ENCODE measurements at places on chromosomes 2 and 18.

- no peak for DNase-seq
Observed at GRCh38 chr18:58983260-58984155, 118.8 kb downstream of the ZNF532 start.

GRCh38 chr2:128285329-128285931 is 33.2 kb downstream of the HS6ST1 start:
- no peak for DNase-seq

- DNase-seq = no peak
Observed at GRCh38 chr2:235668782-235669181, 174.9 kb downstream of the AGAP1 start.

- no peak for DNase-seq
Observed at GRCh38 chr2:192070099-192070498, 124.6 kb downstream of the TMEFF2 start.

DNA sequence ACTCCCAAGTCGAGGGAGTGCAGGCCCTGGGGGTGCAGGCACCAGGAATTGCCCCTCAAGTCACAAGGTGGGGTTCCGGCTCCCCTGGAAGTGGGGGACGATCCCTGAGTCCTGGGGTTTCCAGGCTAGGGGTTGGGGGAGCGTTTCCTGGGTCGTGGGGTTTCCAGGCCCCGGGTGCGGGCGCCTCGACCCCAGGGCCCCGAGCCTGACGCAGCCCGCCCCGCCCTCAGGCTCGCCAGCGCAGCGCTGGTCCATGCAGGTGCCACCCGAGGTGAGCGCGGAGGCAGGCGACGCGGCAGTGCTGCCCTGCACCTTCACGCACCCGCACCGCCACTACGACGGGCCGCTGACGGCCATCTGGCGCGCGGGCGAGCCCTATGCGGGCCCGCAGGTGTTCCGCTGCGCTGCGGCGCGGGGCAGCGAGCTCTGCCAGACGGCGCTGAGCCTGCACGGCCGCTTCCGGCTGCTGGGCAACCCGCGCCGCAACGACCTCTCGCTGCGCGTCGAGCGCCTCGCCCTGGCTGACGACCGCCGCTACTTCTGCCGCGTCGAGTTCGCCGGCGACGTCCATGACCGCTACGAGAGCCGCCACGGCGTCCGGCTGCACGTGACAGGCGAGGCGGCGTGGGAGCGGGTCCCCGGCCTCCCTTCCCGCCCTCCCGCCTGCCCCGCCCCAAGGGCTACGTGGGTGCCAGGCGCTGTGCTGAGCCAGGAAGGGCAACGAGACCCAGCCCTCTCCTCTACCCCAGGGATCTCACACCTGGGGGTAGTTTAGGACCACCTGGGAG is 12.0 kb downstream of the SIGLEC15 start:
- DNase-seq = peak; percentile 78

- no peak for DNase-seq
Observed at GRCh38 chr2:72008608-72009007, 139.1 kb downstream of the CYP26B1 start.

DNA sequence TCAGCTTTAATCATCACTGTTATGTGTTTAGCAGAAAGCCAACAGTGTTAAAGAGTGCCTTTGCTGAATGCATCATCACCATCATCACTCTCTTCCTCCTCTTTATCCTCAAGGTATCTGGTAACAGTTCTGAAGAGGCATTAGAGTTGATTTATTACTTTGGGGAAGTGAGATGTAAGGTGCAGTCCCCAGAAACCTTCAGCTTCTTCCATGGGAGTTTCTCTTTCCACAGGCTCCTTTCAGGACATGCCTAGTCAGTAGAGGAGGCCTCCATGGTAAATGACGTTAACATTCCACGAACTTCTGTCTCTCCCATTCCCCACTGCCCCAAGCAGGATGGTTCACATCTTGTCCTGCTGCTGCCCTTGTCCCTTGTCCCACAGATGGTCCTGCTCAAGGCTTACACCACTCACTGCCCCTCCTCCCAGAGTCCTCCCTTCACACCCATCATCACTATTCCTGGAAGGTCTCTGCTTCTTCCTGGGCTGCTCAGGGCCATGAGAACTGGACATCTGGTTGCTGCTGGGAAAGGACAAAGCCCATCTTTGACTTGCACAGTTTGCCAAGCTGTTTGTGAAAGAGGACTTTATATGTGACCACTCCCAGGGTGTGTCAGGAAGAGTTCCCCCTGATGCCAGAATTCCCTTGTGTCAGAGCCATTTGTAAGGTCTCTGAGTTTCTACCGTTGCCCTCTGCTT is 5.3 kb upstream of the REG1A start:
- DNase-seq = no peak

DNA sequence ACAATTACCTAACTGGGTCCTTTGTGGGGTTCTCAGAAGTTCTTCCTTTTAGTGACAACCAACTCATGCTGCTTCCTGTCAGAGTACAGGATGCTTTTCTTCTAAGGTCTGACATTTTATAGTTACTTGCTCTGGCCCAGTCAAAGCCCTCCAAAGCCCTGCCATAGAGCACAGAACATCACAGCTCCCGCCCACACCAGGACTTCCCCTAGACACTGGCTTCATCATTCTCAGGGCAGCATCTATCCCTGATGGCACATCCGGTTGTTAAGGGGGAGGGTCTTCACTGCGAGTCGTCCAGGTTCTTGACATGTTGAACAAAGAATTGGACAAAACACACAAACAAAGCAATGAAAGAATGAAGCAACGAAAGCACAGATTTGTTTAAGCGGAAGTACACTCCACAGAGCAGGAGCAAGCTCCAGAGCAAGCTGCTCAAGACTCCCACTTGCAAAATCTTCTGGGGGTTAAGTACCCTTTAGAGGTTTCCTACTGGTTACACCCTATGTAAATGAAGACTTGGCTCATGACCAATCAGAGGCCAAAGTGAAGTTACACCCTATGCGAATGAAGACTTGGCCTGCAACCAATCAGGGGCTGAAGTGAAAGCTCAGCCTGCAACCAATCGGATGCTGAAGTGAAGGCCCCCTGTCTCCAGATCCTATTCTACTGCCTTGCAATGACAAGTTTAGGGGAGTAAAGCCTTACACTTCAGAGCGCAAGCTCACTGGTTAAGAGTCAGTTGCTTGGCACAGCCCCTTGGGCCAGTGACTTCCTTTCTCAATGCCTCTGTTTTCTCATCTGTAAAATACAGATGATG is 79.0 kb downstream of the HDAC4 start:
- no peak for DNase-seq

DNA sequence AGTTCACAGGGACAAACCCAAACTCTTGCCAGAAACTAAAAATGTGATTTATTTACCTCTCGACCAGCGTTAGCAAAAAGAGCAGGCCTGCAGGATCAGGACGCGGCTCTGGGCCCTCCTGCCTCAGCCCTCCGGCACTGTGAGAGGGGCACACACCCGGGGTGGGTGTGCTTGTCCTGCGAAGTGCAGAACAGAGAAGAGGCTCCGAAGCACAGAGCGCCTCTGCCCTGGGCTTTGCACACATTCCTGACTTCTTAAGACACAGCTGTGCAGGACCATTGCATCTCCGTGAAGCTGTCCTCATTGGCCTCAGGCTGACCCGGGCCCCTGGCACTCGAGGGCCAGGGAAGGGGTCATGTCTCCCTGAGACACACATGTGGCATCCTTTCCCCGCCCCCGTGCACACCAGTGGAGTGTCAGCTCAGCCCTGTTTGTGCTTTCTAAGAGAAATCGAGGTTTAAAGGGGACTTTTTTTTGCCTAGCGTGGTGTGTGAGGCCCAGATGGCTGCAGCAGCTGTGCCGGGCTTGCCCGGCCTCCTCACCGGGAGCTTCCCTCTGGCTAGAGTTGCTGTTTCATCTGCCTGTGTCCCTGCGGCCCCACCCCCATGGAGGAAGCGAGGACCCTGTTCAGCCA is 9.9 kb upstream of the NFATC1 start:
- DNase-seq = no peak

GRCh38 chr18:79797518-79798345 is at the start of gene KCNG2:
TSS of gene KCNG2 (plus strand) at chr18:79797938. CDS start at chr18:79863668, 65,730 bp downstream.
- DNase-seq = peak; percentile 80

- DNase-seq = no peak
Observed at GRCh38 chr2:160427629-160428404, 65.8 kb downstream of the RBMS1 start.

DNA sequence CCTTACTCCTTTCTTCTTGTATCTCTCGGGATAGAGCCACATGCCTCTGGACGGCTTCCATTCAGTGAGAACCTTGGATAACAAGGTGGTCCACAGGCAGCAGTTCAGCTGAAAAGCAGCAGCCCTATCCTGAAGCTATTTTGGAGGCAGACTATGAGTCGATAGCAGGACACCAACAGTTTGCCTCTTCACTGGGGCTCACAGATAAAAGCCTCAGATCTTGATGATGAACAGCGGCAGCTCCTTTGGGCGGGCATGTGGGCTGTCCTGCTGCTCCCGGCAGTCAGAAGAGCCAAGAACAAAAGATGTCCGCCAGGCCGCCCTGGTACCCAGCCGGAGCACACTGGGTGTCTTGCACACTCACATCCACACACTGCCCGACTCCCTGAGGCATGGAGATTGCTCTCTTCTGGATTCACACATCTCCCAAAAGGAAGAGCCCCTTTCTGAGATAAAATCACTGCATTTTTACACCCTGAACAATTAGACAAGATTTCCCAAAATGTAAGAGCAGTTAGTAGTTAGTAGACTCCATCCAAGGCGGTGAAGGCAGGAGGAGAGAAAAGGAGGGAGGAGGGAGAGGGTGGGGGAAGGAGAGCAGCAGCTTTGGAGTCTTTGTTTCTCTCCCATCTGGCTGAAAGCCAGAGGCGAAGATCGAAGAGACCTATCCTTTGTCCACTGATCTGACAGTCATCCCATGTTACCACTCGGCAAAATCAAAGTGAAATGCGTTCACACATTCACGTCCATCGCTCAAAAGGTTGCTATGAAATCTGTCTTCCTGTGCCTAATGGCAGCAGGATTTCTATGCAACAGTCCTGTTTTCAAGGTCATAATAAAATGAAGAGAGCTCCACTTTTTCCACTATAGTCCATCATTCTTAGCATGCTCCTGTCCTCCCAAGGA is 90.1 kb upstream of the KLF7 start:
- DNase-seq = no peak

DNA sequence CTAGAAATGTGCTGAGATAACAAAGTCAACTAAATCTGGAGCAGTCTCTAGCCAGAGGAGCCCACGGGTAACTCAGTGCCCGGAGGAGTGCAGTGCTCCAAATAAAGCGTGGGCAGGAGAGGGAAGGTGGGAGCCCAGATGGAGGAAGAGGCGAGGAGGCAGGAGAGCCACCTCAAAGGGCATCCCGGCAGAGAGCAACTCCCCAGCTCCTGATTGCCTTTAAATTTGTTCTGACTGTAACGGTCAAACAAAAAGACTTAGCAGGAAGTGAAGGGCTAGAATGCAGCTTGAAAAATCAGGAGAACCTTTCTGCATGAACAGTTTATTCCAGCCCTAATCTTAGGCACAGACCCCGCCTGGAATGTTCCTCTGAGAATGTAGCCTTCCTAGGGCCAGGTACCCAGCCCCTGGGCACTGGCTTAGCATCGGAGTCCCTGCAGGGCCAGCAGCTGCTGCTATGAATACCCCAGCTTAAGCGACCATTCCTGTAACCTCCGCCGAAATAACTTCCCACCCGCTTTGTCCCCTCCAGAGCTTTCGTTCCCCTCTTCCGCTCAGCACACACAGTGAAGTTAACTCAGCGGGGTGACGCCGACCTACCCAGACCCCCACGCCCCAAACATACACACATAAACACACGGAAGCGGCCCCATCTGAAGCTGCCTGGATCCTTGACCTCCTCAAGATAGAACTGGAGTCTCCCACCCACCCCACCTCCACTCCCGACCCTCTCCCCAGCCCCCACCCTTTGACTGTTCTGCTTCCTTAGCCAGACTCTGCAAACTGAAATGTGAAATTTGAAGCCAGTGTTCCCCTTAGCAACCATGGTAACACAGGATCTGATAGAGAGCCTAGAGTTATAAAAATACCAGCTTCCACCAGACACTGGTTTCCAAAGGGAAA is 123.2 kb downstream of the SMAD7 start:
- DNase-seq = peak; percentile 66

DNA sequence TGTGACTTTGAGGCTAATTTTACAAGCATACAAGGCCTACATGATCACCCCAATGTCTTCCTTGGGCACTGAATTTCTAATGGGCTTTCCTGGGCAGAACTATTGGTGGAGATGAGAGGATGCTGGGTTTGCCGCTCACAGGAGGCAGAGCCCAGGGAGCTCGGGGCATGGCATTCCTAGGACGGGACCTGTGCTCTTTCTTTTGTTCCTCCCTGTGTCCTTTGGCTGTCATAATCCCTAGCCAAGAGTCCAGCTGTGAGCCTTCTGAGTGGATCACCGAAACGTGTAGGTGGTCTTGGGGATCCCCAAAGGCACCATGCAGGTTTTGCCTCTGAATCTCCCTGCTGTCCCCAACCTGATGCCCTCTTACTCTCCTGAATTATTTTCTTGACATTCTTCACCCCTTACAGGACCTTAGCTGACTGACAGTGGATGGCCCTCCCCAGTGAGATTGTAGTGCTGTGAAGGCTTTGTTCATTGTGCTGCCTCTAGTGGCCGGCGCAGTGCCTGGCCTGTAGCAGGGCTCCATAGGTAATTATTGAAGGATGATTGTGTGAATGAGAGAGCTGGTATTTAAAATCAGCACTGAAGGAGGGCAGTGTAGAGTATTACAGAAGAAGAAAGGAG is 221.9 kb downstream of the ZNF407 start:
- peak; percentile 28 for DNase-seq

DNA sequence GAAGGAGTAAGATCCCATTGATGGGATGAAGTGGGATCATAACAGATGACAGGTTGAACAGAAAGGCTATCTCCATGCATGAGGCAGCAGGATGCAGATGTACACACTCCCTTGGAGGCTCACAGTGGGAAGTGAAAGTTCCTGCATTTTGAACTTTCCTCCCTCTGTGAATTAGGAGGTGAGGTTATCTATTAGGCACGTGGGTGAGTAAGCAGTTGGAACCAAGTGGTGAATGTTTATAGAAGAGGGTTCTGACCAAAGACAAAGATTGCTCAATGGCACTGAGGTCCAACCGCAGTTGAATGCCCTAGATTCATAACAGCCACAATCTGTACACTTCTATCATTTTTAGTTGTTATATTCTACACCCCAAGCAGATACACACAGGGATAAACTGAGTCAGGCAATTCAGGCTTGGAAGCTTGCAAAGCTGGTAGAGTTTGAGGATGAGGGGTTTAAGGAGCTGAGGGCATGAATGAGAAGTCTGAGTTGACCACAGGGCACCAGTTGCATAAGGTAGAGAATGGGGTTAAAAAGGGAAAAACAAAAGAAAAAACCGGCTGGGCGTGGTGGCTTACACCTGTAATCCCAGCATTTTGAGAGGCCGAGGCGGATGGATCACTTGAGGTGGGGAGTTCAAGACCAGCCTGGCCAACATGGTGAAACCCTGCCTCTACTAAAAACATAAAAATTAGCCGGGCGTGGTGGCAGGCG is 7.1 kb upstream of the KCMF1 start:
- DNase-seq = no peak
